8988T (cell line): ENCODE measurements at places on chromosomes 7 and 10.

- DNase-seq: no peak
Measured at GRCh38 chr7:44334734-44335097, 9.3 kb upstream of the CAMK2B start.

DNA sequence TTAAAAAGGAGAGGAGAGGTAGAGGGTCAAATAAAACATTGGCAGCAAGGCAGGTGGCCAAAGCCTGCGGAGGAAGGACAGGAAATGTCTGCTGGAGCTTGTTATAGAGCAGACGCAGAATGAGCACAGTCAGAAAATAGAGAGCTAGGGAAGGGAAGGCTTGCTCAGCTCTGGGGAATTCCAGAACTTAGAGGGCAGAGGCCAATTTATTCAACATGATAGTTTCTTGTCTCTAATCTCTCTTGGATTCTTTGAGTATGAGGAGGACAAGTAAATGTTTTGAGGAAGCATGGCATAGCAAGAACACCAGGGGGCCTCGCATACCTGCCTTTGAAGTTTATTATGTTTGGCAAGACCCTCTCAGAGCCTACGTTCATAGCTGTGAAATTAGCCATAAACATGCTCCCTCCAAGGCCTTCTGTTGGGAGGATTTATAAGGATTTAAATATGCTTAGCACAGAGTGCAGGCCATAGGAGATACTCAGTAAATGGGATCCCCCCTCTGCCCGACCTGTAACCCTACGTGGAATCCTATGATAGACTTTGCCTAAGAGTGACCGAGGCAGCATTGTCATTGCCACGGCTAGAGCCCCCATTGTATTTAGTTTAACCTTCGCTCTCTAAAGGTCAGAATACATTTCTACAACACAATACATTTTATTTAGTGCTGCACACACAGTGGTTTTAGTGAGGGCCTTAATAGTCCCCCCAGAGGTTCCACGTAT, 293.9 kb downstream of the CCDC3 start:
- DNase-seq: no peak

DNA sequence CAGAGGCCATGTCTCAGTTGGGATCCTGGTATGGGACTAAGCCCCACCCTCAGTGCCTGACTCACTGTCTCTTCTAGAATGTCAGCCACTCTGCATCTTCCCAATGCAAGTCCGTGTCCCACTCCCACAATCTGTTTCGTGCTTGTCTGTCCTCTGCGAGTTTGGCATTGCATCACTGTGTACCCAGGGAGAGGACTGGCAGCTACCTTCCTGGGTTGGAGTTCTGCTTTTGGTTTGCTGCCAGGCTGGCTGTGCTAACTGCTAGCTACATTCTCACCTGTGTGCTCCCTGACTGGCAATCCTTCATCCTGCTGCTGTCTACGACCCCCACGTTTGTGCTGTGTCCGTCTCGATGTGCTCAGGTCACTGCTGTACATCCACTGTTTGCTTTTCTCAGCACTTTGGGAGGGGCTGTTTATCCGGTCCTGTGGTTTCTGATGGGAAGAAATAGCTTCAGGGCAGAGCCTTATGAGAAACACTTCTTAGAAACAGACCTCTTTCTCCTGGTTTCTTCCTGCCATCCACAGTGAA, 56.0 kb upstream of the GLI3 start:
- DNase-seq: no peak

- no peak for DNase-seq
Measured at GRCh38 chr7:44576228-44576627, 2.5 kb upstream of the DDX56 start.

- DNase-seq: no peak
Measured at GRCh38 chr7:42155584-42156290, 81.3 kb downstream of the GLI3 start.

DNA sequence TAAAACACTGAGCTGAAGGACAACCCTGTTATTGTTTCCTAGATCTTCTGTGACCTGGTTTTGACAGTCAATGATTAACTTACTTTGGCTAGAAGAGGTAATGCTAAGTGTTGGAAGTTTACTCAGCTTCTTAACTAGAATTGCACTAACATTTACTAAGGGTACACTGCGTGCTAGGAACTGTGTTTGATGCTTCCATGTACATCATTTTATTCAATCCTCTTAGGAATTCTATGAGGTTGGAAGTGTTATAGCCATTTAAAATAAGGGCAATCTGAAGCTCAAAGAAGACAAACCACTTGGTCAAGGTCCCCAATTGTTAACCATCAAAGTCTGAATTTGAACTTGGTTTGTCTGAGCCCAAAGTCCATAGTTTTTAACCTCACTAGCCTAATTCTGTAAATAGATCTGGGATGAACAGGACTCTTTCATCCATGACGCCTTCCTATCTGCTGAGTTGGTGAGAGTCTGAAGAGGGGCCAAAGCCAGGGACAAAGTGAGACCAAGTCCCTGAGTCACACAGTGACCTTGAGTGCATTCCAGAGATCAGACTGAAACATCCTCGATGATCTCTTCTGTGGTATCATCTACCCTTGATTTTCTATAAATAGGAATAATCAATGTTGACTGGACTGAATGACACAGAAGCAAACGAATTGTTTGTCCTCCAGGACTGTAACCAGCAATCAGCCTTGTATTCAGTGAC, 29.2 kb upstream of the ZNRF2 start:
- DNase-seq: no peak

DNA sequence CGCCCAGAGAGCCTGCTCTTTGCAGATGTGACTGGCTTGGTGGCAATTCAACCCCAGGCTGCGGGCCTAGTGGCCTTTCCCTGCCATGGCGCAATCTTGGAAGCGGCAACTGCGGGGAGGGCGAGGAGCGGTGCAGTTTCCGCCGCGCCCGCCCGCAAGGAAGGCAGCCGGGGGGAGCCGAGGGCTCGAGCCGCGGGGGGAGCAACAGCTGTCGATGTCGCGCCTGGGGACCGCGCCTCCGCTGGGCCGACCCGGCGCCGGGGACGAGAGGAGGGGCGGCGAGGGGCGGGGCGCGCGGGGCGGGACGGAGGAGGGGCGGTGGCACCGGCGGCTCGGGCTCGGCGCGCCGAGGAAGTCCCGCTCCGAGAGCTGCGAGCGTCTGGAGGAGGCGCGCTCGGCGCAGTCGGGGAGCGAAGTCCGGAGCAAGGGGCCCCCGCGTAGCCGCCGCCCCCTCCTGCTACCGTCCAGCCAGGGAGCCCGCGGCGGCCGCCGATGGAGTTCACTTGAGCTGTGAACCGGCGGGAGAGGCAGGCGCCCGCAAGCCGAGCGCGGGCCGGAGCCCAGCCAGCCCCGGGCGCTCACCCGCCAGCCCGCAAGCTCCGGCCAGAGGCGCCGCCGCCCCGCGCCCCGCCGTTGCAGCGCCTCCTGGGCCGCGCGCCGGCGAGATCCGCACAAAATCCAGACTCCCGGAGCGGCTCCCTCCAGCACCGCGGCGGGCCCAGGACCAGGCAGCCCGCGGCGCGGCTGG, 438.1 kb upstream of the GALNT17 start:
- DNase-seq: no peak

DNA sequence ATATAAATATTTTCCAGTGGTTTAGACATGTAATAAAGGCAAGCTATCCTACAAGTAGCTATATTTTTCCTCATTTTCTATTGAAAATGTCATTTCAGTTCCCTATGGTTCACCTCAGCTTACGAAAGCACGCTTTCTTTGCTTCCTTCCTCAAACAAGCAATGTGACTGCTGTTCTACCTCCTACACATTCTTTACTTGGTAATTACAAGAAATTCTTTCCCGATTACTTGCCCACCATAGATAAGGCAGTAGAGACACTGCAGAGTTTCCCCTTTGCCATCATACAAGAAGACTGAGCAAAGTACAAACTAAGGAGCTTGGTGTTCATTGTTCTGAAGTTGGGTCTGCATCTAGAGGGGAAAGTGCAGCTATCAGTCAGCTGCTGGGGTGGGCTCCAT, 249.4 kb downstream of the CRPPA start:
- DNase-seq: no peak

DNA sequence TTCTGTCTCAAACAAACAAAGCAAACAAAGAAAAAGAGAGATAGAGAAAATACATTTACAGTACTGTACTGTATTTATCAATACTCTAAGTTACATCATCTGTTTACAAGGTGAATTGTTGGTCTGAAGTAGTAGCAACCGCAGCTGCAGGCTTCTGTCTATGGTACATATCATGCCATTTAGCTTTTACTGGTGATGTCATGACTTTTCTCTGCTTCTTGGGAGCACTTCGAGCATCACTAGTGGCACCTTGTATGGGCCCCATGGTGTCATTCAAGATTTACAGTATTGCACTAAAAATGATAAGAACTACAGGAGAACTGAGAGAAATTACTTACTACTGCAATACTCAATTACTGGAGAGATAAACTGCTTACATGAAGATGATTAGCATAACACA, 826.9 kb downstream of the CNTNAP2 start:
- DNase-seq: no peak

- DNase-seq: no peak
Measured at GRCh38 chr10:58322072-58322834, 12.6 kb upstream of the UBE2D1 start.

- DNase-seq: no peak
Measured at GRCh38 chr7:64871761-64872160, 31.3 kb upstream of the ZNF273 start.

DNA sequence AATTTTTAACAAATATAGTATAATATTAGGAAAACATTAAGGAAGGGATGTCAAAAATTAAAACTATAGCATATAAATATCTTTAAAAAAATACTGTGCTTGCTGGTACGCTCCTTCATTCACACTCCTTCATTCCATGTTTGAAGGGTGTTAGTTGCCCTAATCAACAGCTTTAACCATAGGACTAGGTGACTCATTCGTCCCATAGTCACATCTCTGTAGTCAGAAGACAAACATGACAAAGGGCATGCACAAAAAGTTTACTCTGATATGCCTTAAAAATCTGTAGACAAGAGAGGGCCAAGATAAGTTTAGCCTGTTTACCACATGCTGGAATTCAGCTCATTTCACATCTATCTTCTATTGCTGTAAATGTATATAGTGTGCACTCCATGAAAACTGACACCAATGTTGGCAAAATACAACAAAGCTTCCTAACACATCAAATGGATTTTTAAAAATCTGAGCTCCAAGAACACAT, 646 bp downstream of the FAM13C start:
- DNase-seq: no peak

DNA sequence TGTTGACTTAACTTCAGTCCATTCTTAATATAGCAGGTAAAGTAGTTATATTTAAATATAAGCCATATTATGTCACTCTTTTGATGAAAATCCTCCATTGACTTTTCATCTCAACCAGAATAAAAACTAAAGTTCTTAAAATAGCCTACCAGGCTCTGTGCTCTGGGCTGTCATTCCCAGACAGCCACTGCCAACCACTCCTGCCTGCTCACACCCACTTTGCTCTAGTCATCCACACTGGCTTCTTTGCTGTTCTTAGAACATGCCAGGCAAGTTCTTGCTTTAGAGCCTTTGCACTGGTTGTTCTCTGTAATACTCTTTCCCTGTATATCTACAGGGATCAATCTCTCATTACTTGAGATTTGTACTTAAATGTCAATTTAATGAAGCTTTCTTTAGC, 80.6 kb downstream of the ZEB1 start:
- DNase-seq: no peak

DNA sequence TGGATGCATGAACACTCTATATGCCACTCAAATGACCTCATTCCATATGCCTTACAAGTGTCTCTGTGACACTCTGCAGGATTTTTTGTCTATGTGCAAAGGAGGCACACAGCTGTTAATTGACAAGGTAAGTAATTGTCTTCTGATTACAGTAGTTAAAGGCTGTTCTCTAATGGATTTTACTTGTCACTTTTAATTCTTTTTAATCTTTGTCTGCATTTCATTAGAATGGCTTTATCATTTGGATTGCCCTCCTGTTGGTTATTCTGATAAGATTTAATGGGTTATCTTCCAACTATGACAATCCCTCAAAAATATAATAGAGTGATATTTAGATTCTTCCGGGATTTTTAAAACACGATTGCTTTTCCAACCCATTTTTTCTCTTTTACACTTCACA, 290.0 kb upstream of the TEX47 start:
- no peak for DNase-seq

DNA sequence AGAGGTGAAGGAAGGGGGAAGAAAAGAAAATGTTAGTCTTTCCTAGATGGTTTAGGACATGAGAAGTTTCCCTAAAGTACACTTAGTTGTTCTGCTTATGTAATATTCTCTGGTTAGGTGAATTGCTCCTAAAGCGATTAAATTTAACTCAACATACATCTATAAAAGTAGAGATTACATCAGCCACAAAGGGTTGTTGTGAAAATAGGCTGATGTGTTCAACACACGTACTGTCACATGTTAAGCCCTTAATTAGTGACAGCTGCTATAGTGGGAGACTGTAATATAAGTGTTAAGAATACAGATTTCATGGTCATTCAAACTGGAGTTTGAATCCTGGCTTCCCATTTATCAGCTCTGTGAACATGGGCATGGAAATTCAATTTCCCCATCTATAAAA, 12.8 kb downstream of the HECTD2 start:
- no peak for DNase-seq

DNA sequence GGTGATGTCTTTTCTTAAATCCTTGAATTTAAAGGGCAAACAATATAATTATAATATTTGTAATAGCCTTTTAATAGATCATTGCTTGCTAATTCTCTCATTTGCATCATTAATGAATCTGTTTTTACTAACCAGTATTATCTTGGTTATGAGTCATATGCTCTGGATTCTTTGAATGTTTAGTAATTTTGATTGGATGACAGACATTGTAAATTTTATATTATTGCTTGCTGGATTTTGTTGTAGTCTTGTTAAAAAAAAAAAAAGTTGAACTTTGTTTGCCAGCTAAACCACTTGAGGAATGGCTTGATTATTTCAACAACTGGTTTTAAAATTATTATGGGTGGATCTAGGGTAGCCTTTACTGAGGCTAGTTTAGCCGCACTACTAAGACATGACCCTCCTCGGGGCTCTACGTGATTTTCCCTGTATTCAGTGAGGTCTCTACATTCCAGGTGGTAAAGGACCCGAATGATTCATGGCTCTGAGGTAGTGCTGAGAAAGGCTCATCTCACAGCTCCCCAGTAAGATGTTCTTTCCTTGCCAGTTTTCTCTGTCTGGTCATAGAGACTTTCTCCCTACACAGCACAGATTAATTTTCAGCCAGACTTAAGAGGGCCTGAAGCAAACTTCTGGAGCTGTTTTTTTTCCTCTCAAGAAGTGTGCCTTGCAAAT, 8.5 kb downstream of the C10orf90 start:
- no peak for DNase-seq
